ENCODE measurements at places on chromosomes 3 and 15. TPM values are rescaled to one million over a fixed set of nuclear protein-coding genes. Genes with fewer than 3 reads are reported as not detected.

Gene GOLGA8Q
- 7.7 TPM for total RNA-seq

Gene CCNB2
- 95.3 TPM for total RNA-seq

Gene FOXB1
- 1.2 TPM for total RNA-seq

Gene TLR9
- not detected for total RNA-seq

Gene SMCO1
- not detected for total RNA-seq

Gene SENP2
- total RNA-seq: 31.4 TPM

Gene PPP2R3A
- total RNA-seq: 0.07 TPM

DNA sequence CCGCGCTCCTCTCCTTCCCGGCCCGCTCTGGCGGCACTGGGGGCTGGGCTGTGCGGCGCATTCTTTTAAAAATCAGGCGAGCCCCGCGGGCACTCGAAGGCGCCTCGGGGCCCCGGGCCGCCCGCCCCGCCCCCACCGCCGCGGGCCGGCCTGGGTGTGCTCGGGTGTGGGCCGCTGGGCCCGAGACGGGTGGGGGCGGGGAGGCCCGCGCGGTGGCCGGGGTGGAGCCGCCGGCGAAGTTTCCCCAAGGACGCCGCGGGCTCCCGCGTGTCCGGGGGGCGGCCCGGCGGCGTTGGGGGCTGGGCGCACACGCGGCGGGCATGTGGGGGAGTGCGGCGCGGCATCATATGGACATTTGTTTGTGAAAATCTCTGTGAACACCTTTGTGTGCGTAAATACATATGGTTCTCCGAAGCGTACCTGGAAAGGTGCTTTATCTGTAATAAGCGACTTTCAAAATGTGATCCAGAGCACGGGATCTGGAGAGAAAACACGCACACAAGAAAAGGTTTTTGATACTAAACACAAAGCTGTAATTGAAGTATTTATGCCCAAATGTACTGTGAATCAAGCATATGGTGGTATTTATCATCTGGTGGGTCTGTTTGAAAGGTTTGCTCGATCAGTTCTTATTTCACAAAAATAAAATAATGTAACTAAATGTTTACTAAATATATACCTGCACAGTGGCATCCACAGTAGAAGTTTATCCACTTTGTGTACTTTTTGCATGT is 612 bp upstream of the TBL1XR1 start:
- H3K4me3 ChIP-seq: peak overlapping the region; percentile 70
- H3K27me3 ChIP-seq: no peaks in the 10 kb centered on the region
- H3K36me3 ChIP-seq: peaks cover 24% of the 10 kb centered on the region
- H3K27ac ChIP-seq: peak overlapping the region; percentile 91
- DNase-seq: peak; percentile 70

DNA sequence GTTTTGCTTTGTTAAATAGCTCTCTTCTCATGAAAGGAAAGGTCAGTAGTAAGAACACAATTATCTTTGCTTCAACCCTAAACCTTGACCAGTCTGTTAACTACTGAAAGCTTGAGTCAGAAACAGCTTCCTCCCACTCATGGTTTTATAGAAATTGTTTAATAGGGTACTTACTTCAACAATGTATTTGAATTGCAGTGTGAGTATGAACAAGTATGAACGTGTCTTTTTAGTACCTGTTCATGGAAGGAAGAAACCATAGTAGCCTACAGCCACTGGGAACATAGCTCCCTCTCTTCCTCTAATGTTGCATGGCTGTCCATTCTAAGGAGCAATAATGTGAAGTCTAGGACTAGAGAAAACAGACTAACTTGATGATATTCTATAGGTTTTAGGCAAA is 311.0 kb downstream of the MCTP2 start:
- H3K27ac ChIP-seq: no peak overlapping the region
- no peak for DNase-seq
- no peaks in the 10 kb centered on the region for H3K36me3 ChIP-seq
- H3K4me3 ChIP-seq: no peak overlapping the region

DNA sequence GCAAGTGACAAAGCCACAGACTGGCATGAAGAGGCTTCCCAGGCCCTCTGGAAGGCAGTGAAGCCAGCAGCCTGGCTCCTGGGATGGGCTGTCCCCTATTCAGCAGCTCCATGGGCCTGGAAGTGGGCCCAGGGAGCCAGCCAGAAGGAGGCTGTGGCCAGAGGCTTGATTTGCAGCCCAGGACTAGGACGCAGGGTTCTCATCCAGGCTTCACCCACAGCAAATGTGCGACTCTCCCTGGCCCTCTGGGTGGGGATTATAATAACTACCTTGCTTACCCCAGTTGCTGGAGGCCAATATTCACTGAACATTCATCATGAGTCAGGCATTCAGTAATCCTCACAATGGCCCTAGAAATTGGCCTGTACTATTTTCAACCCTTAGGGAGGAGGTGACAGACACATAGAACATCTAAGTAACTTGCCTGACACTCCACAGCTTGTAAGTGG is 24.6 kb upstream of the SRP14 start:
- no peak for DNase-seq
- no peak overlapping the region for H3K27ac ChIP-seq
- no peak overlapping the region for H3K4me3 ChIP-seq
- peaks cover 25% of the 10 kb centered on the region for H3K4me1 ChIP-seq
- H3K36me3 ChIP-seq: peaks cover 5% of the 10 kb centered on the region

DNA sequence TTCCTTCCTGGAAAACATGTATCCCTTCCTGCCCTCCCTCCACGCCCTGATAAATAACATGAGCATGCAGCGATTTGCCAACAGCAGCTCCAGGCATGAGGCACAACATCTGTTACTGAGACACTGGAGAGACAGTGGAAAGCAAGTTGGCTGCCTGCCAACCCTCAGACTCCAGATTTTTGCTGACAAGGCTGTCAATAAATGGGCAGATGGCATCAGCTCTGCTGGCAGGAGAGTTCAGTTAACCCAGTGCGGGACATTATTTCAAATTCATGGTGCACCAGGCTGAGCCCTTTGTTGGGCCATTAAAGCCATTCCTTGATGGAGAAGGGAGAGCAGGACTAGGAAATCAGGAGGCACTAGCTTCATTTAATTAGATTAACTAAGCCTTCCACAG is 293.3 kb downstream of the MEX3B start:
- H3K4me1 ChIP-seq: no peaks in the 10 kb centered on the region
- H3K27me3 ChIP-seq: no peaks in the 10 kb centered on the region
- no peak overlapping the region for H3K27ac ChIP-seq
- DNase-seq: no peak
- no peaks in the 10 kb centered on the region for H3K36me3 ChIP-seq

GRCh38 chr3:107458871-107459270 is 63.9 kb upstream of the BBX start:
- no peak overlapping the region for H3K27ac ChIP-seq
- H3K36me3 ChIP-seq: no peaks in the 10 kb centered on the region
- no peak for DNase-seq
- no peak overlapping the region for H3K4me3 ChIP-seq
- H3K4me1 ChIP-seq: peaks cover 3% of the 10 kb centered on the region
- no peaks in the 10 kb centered on the region for H3K27me3 ChIP-seq

- peaks cover 55% of the 10 kb centered on the region for H3K36me3 ChIP-seq
- H3K4me1 ChIP-seq: peaks cover 16% of the 10 kb centered on the region
- H3K4me3 ChIP-seq: no peak overlapping the region
- no peak overlapping the region for H3K27ac ChIP-seq
These were observed 18.2 kb downstream of the CMTM6 start for GRCh38 chr3:32484436-32484835.
